ENCODE measurements at places on chromosomes 7 and 10.

DNA sequence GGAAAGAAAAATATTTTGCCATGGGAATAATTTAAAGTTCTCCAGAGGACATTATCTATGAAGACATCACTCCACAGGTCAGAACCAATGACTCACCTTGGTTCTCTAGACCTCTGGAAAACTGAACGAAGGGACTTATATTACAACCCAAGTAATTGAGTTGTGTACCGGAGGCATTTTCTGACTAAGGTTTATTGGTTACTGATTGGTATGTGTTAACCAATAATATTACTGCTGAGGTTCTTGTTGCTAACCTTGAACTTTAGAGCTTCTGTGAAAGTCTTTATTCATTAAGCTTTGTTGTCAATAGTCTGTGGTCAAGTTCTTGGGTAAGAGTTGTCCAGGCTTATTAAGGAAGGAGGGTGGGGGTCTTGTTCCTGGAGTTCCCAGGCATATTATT lies 78.1 kb upstream of the MTPN start:
- DNase-seq, result no peak

- no peak for DNase-seq
Measured at GRCh38 chr10:21167288-21168010, 270.3 kb upstream of the NEBL start.

DNA sequence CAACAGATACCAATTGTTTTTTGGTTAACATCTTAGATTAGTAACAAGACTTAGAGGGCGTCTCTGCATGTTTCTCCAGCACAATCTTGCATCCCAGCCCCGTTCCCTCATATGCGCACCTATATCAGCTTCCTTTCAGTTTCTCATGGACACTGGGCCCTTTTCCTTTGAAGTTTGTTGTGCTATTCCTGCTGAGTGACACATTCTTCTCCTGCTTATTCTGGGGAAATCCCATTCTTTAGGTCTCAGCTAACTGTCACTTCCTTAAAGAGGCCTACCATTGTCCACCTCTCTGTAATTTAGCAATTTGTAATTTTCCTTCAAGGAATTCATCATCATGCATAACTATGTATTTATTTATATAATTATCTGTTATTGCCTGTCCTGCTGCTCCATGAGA lies 110.3 kb upstream of the STEAP1B start:
- DNase-seq, result no peak

GRCh38 chr7:1742555-1743303 lies 72.7 kb downstream of the ELFN1 start:
- DNase-seq, result no peak

DNA sequence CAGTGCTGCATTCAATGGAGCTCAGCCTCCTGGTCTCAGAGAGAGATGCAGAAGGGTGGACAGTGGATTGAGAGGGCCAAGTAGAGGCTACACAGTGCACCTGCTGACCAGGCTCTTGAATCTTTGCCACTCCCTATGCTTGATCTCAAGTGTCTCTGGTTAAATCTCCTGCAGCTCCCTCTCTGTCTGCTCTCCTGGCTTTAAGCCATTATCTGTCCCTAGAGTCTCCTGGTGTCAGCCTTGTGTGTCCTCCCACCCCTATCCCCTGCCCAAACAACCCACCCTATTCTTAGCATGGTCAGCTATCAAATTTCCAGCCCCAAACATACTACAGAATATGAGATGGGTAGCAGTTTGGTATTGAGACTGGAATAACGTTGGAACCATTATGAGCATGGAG lies 479.3 kb upstream of the CELF2 start:
- no peak for DNase-seq

DNA sequence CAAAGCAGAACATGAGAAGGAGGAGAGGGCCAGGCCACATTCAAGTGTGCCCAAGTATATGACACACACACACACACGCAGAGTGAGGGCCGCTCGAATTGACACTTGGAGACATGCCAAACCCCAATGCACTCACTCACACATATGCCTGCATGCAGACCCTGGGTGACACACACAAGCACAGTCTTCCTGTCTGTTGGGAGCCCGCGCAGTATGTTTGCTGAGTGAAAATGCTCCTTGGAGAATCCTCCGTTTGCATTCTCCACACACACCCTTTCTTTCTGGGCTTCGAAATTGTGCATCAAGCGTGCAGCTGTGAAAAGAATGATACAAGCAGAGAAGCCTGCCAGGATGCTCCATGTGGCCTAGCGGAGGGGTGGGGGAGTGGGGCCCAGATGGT lies 120.9 kb downstream of the PLXNA4 start:
- DNase-seq, result no peak

DNA sequence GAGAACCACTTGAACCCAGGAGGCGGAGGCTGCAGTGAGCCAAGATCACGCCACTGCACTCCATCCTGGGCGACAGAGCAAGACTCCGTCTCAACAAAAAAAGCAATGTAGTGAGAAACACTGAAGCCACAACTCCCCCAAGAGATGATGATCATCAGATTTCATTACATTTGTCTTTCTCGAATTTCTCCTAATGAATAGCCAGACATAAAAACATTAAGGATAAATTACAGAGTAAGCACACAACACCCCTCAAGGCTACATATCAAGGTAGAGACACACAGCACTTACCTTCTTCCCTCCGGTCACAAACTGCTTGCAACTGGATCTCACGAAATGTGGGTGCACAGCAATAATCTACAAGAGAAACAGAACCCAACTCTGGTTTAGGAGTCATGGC lies 91.5 kb downstream of the VPS41 start:
- no peak for DNase-seq

DNA sequence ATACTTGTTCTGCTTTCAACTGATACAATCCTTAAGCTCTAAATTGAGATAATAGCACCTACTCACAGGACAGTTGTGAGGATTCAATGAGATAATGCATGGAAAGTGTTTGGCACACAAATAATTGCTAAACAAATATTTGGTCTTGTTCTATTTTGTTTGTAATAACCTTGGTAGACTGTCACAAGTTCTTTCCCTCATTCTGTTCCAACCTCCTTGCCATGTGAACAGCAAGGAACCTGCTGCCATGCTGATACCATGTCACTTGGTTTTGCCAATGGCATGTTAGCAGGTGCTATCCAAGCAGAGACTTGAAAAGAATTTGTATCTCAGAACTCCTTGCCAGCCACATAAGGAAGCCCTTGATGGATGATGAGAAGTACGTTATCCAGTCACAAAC lies 24.8 kb upstream of the TECTB start:
- DNase-seq, result no peak

- DNase-seq, result no peak
Measured at GRCh38 chr10:97515271-97515978, 16.7 kb downstream of the UBTD1 start.

DNA sequence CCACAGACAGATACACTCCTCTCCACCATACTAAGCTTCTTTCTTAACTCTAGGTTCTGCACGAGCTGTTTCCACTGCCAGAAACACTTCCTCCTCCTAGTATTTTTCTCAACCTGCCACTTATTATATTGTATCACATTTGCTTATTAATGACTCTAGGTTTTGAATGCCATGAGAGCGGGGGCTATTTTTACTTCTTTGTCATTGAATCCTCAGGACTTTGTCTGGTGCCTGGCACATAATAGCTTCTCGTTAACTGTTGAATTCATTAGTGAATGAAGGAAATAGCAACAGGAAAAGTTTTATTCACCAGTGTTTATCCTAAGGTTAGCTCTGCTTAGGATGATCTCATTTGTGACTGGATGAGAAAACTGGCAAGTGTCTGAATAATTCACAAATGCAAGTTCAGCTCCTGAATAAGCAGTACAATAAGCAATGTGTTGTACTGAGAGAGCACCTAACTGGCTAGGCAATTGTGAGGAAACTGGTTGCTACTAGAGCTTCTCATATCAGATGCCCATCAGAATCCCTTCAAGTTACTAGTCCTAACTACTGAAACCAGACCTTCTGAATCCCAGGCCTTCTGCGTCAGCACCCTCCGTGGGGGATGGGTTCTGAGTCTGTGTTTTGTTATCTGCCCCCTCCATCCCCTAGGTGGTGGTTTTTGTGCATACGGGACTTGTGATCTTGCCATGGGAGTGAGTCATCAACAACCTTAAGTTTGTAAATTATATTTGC lies 92.7 kb downstream of the LSMEM1 start:
- DNase-seq, result no peak

DNA sequence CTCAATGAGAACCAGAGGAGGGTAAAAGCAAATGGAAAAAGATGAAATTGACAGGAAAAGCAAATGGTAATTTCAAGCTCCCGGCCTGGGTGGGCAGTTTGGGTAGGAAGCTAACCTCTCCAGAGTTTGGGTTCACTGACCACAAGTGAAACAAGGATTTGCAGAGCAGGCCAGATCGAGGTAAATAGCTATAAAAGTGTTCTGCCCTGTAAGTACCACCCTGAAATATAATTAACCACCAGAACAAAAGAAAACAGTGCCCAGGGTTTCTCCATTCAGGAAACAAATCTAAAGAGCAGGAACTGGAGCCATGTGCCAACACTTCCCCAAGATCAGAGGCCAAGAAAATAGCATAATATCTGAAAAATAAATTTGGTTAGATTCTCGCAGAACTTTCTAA lies 276.7 kb upstream of the MEOX2 start:
- DNase-seq, result no peak

GRCh38 chr10:118423800-118424442 lies 81.8 kb upstream of the FAM204A start:
- peak; percentile 95 for DNase-seq

GRCh38 chr10:71465551-71466252 lies 69.0 kb downstream of the CDH23 start:
- no peak for DNase-seq

DNA sequence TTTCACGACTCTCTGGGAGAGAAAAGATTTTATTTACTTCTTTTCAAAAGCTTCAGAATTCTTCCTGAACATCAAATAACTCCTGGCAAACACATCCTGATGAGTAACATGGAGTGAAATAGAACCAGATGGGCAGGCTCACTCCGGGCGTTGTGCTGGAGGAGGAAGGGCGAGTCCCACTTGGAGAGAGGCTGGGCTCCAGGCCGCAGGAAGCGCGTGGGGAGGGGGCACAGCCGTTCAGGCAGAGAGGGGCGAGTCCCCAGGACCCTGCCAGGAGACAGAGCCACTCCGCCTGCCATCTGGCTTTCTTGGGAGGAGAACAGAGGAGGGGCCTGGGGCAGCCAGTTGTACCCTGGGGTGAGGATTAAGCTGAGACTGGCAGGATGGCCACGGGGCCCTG lies 265.9 kb upstream of the ZMIZ1 start:
- peak; percentile 37 for DNase-seq

DNA sequence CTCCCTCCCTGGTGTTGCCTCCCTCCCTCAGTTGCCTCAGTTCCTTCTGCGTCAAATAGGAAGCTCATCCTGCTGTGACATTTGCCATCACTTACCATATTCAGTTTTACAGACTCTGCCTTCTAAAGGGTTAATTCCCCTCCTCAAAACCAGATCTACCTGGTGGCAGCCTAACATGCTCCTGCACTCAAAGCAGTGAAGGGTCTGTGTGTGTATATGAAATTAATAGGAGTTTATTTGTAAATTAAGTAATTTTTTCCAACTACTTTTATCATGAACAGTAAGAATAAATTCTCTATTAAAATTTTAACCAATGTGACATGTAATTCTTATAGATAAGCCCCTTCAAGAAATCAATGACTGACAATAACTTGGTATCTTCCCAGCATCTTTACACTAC lies 158.6 kb upstream of the INSYN2A start:
- peak; percentile 17 for DNase-seq

GRCh38 chr7:90818341-90818740 lies 222.2 kb downstream of the CDK14 start:
- DNase-seq, result no peak

GRCh38 chr7:100607111-100607510 lies 4.9 kb downstream of the PCOLCE start:
- no peak for DNase-seq
